K562 (cell line): ENCODE measurements at places on chromosomes 7 and 10. TPM values are rescaled to one million over a fixed set of nuclear protein-coding genes. Genes with fewer than 3 reads are reported as not detected.

- no peak overlapping the region for H3K4me3 ChIP-seq
- no peak for DNase-seq
- H3K27ac ChIP-seq: no peak overlapping the region
- no peaks in the 10 kb centered on the region for H3K4me1 ChIP-seq
- H3K36me3 ChIP-seq: no peaks in the 10 kb centered on the region
These were observed 52.4 kb upstream of the GNAI1 start for GRCh38 chr7:80082213-80082612.

DNA sequence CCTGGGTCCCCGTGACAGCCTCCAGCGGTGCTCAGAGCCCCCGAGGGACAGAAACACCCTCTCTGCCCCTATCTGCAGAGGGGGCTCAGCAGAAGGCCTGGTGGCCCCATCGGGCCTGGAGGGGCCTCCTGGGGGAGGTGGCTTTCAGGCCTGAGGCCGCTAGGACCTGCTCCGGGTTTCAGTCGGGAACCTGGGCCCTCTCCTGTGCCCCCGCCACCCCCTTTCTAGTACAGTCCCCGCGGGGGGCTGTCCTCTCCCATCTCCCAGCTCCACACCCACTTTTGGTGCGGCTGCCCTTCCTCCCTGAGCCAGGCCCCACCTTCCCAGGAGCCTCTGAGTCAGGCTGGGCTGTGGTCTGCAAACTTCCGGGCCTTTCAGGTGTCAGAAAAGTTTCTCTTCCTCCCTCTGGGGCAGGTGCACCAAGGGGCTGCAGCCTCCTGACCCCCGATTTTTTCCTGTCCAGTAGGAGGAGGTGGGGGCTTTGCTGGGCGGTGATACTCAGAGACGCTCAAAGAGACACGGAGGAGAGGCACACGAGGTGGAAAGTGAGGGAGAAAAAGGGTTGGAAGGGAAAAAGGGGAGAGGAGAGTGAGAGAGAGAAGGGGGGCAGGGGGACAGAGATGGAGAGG is 692 bp downstream of the CARD11 start:
- DNase-seq: peak; percentile 59
- H3K4me3 ChIP-seq: peak overlapping the region; percentile 70
- peak overlapping the region; percentile 70; the same call in 1 of the 3 replicates for H3K27ac ChIP-seq
- H3K27me3 ChIP-seq: no peaks in the 10 kb centered on the region

GRCh38 chr10:10499839-10500238 is 517.8 kb upstream of the CELF2 start:
- no peak overlapping the region for H3K4me3 ChIP-seq
- no peaks in the 10 kb centered on the region for H3K36me3 ChIP-seq
- DNase-seq: no peak
- no peaks in the 10 kb centered on the region for H3K4me1 ChIP-seq
- no peak overlapping the region for H3K27ac ChIP-seq

KIAA1549 gene
- total RNA-seq: 0.25 and 0.29 TPM in 2 replicates

DNA sequence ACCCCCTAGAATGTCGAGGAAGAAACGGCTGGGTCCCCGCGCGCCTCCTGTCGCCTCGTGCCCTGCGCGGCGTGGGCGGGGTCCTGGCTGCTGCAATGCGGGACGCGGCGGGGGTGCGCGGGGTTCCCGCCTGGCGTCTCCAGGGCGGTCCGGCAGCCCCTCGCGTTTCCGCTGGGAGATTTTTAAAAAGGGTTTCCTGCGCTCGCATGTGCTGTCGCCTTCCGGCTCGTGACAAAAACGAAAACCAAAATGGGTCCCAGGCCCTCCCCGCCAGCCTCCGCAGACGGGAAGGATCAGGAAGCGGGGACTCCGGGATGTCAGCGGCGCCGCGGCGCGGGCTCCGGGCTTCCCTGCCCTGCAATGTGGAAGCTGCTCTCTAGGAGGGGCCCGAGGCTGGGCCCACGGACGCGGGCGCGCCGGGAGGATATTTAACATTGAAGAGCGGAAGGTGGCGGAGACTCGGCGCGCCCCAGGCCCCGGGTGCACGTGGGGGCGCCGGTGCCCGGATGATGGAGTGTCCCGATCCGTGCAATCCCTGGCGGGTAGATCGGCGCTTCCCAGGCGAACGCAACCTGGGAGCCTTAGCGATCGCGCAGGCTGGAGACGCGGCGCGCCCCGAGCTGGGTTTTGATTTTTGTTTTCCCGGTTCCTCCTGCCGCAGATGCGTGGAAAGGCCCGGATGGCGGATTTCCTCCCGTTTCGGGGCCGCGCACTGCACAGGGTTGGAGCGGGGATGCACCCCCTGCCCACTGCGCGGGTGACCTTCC is 1.0 kb downstream of the PFKP start:
- H3K36me3 ChIP-seq: peaks cover 45% of the 10 kb centered on the region
- H3K4me1 ChIP-seq: peaks cover 54% of the 10 kb centered on the region
- no peaks in the 10 kb centered on the region for H3K27me3 ChIP-seq
- peak overlapping the region; percentile 80 for H3K27ac ChIP-seq
- DNase-seq: peak; percentile 59

- no peaks in the 10 kb centered on the region for H3K4me1 ChIP-seq
- no peak overlapping the region for H3K4me3 ChIP-seq
- H3K36me3 ChIP-seq: no peaks in the 10 kb centered on the region
These were observed 120.8 kb upstream of the NANOS1 start for GRCh38 chr10:118908557-118909256.

- no peak overlapping the region for H3K4me3 ChIP-seq
- no peak for DNase-seq
- peaks cover 4% of the 10 kb centered on the region; the same call in 1 of the 2 replicates for H3K27me3 ChIP-seq
- H3K36me3 ChIP-seq: no peaks in the 10 kb centered on the region
- H3K27ac ChIP-seq: no peak overlapping the region
- H3K4me1 ChIP-seq: peaks cover 9% of the 10 kb centered on the region
These were observed 50.8 kb upstream of the IFRD1 start for GRCh38 chr7:112399501-112399900.

GRCh38 chr10:4013651-4014121 is 228.7 kb upstream of the KLF6 start:
- no peaks in the 10 kb centered on the region for H3K36me3 ChIP-seq
- H3K4me3 ChIP-seq: no peak overlapping the region
- no peak overlapping the region for H3K27ac ChIP-seq
- no peak for DNase-seq
- no peaks in the 10 kb centered on the region for H3K27me3 ChIP-seq
- H3K4me1 ChIP-seq: no peaks in the 10 kb centered on the region

- no peaks in the 10 kb centered on the region for H3K4me1 ChIP-seq
- DNase-seq: no peak
- H3K36me3 ChIP-seq: no peaks in the 10 kb centered on the region
These were observed 61.0 kb upstream of the AOAH start for GRCh38 chr7:36784991-36785940.
